ENCODE measurements at places on chromosomes 7 and 10.

DNA sequence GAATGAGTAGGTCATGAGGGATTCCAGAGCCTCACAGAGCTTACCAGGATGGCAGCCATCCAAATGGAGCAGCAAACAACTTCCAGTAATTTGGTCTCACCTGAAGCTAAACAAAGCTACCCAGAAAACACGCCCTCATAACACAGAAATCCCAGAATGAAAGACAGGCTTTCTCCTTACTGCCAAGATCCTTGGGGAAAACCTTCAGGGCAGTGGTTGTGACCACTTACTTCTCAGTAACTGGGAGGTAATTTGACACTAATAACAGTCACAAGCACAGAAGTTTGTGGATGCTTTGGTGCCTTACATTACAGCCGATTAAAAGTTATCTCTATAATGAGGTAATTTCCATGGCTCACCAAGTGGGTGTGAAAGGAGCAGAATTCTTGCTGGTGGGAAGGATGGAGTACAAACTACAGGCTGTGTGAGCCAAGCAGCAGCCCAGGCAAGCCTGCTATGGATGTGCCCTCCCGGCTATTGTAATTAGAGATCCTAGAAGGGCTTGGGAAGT is 10.4 kb downstream of the WDR91 start:
- DNase-seq, result no peak

GRCh38 chr7:37442268-37442667 is 6.4 kb downstream of the ELMO1 start:
- DNase-seq, result no peak

DNA sequence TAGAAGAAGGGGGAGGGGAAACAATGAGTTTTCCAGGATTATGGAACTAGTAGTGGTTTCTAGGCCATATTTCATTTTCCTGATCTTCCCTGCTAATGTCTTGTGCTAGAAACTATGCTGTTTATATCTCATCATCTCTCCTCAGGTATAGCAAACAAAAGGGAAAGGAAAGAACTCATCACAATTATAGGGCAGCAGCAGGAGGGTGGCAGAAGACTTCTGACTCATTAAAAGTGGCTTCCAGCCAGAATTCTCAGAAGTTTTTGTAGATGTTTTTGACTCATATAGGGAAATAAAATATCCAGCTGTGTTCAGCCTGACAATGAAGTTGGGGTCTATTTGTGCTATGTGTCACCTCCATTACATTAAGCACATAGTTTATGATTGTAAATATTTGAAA is 6.5 kb downstream of the AHR start:
- no peak for DNase-seq

- DNase-seq, result no peak
Observed at GRCh38 chr7:134284011-134284410, 32.7 kb downstream of the SLC35B4 start.

- DNase-seq, result no peak
Observed at GRCh38 chr7:30974605-30975255, 11.0 kb downstream of the GHRHR start.

DNA sequence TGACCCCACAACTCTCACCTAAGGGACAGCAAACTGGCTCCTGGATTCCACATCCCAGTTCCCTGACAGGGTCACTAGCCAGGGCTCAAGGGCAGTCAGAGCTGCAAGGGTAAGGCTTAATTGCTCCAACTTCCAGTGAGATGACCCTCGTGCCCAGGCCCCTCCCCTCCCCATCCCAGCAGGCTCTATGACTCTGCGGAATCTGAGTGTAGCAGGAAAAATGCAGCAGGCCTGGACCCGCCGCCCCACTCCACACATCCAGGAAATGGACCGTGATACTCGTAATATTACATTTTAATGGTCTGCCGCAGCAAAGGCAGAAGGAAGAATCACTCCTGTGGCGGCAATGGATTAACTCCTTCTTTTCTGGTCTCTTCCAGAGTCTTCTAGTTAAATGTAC is 91.7 kb upstream of the CHST15 start:
- no peak for DNase-seq

DNA sequence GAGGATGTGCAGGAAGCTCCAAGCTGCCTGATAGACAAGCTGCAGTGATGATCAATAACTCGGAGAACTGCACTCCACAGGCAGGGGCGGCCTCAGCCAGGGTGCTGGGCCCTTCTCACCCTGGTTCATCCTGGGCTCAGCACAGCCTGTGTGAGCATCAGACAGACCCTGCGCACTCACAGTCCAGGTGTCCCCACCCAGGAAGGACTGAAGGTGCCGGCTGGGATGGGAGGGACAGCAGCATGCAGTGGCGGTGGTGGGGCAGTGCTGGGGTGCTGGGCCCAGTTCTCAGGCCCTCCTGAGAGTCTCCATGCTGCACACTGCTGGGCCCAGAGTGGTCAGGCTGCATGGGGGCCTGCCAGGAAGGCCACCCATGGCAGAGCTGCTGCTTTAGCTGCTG is 74.1 kb downstream of the ITIH5 start:
- no peak for DNase-seq

GRCh38 chr7:104653825-104654401 is 325.5 kb downstream of the LHFPL3 start:
- DNase-seq, result no peak

Data from heart left ventricle (tissue), 16 donors.